Activated naive CD4-positive, alpha-beta T cell treated with anti-CD3 and anti-CD28 coated beads, Interleukin-2, amount 50 U/mL, for 72 hours (primary cell): ENCODE measurements at places on chromosomes 1 and 21.
A peak's percentile ranks its signal among the peaks of the same experiment; 100 is the strongest.

- DNase-seq, result no peak
These were observed 24.2 kb upstream of the CXADR start for GRCh38 chr21:17488620-17489019.

- DNase-seq, result no peak
These were observed 36.3 kb upstream of the PCBP3 start for GRCh38 chr21:45607021-45607908.

DNA sequence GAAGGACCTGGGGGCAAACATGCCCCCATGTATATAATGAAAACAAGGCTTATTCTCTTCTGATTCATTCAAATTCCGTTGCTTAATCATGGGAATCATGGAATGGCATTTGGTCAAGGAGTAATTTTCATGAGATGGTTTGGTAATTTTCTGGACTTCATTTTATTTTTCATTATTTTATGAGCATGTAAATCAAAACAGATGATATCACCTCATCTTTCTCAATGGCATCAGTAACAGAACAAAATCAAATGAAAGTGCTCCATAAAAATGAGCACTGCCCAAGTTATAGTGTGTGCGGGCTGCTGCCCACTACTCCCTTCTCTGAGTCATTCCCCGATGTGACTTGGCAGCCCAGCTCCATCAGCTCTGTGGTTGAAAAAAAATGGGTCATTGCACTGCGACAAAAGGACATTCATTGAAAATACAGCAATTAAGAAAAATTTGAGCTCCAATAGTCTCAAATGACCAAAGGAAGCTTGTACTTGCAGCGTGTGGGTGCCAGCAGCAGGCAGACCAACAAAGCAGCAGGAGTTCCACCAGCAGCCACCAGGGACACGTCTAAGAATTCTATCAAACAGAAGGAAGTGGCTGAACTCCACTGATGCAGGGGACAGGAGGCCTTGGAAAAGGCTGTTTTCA lies 84.3 kb upstream of the VAV3 start:
- no peak for DNase-seq

- DNase-seq, result no peak
These were observed 102.1 kb upstream of the NBPF4 start for GRCh38 chr1:108345776-108346531.

GRCh38 chr1:203340112-203340790 lies 10.7 kb downstream of the FMOD start:
- DNase-seq, result peak; percentile 67
